ENCODE measurements at places on chromosomes 4 and X. TPM values are rescaled to one million over a fixed set of nuclear protein-coding genes. Genes with fewer than 3 reads are reported as not detected.

- DNase-seq = no peak
These were observed 702.3 kb downstream of the TRIML1 start for GRCh38 chr4:188841523-188841922.

DNA sequence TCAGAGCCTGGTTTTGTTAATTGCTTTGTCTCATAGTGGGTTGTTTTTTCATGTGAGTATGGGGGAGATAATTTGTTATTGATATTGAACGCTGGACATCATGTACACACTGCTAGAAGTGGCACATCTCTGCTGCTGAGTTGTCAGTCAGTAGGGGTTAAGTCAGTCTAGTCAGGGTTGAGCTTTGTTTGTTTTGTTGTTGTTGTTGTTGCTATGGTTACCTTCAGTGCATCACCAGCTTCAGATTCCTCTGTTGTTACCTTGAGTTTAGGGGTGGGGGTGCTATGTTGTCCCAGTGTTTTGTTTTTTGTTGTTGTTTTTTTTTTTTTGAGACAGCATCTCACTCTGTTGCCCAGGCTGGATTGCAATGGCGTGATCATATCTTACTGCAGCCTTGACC lies 9.9 kb downstream of the YIPF6 start:
- no peak for DNase-seq

GRCh38 chr4:14078326-14078725 lies 450.8 kb upstream of the BOD1L1 start:
- DNase-seq = no peak

GRCh38 chrX:96376266-96376665 lies 308.4 kb upstream of the DIAPH2 start:
- DNase-seq = peak; percentile 27

DNA sequence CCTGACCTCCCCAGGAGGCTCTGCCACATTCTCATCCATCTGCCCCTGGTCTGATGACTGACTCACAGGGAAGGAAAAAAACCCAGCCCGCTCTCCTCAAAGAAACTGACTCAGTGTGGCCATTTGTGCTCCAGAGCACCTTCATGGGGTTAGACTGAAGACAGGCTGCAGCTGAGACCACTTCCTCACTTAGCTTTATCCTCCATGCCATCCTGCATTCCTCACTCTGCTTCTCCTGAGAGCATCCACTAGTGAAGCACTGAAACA lies 35.9 kb upstream of the HPSE start:
- DNase-seq = no peak

- peak; percentile 30 for DNase-seq
These were observed 36.0 kb upstream of the MXD4 start for GRCh38 chr4:2297606-2298531.

- no peak for DNase-seq
These were observed 50.5 kb upstream of the CBR4 start for GRCh38 chr4:169060391-169061091.

The CT47B1 gene
- total RNA-seq = not detected
